ENCODE measurements at places on chromosomes 2 and 18.
A peak's percentile ranks its signal among the peaks of the same experiment; 100 is the strongest.

- DNase-seq: no peak
These were observed 248.4 kb downstream of the HDAC4 start for GRCh38 chr2:239152239-239152915.

GRCh38 chr18:41936471-41937134 lies 18.4 kb upstream of the PIK3C3 start:
- DNase-seq: no peak

DNA sequence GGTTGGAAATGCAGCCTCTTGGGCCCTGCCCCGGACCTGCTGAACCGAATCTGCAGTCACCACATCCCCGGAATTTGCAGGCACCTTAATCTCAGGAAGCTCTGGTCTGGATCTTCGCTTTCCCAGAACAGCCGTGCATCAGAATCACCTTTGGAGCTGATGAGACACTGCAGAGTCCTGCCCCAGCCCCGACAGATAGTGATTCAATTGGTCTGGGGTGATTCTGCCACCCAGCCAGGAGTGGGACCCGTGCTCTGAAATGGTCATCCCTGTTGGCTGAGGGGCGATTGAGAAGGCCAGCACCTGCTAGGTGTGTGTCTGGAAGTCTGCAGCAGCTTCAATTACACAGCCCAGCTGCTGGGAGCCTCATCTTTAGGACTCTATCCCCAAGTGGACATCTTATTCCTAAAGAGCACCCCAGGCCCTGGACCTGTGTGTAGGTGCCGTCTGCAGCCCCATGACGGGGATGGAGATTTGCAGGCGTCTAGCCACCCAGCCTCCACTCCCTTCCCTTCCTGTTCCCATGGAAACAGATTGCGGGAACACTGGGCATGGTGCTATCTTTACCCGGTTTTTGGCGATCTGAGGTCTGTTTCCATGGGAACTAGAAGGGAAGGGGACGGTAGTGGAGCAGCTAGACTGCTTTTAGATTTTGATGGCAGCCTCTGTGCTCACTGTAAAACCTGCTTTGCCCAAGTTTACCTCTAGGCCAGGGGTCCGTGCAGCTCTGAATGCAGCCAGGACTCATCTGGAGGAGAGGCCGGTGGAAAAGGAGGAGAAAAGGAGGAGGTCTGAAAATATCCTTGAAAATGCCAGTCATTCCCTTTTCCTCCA lies 156.1 kb downstream of the LDLRAD4 start:
- peak; percentile 66 for DNase-seq

- DNase-seq: no peak
These were observed 9.9 kb upstream of the COL6A3 start for GRCh38 chr2:237423891-237424290.

GRCh38 chr2:198441901-198442300 lies 637.5 kb downstream of the PLCL1 start:
- DNase-seq: no peak

DNA sequence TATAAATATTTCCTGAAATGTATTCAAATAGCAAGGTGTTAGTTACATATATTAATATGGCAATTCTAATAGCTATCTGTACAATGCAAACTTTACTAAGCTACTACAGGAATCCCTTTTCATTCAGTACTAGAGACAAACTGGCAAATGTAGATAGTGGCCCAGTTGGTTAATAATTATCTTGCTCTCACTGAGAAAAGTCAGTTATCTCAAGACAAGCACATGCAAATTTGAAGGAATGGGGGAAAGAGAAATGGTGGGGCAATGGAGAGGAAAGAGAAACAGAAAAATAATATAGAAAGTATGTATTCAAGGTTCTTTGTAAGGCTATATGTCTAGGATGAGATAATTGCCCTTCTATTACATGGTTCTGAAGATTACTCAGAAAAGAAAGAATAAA lies 280.0 kb downstream of the FIGN start:
- DNase-seq: no peak

DNA sequence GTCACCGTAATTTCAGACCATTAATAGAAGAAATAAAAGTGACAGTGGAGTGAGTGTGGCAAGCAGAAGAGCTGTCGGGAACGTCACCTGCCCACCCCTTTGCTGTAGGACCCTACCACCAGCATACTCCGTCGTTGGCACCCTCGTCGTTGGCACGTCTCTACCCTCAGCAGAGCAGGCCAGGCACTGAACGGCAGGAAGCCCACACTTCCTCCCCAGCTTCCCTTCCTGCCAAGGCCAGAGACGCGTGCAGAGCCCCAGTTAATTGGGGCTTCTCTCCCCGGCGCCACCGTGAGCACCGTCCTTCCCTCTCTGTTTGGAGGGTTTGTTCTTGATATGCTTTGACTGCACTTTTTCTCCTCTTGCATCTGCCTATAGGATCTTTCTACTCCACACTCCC lies 27.0 kb upstream of the NFATC1 start:
- no peak for DNase-seq

DNA sequence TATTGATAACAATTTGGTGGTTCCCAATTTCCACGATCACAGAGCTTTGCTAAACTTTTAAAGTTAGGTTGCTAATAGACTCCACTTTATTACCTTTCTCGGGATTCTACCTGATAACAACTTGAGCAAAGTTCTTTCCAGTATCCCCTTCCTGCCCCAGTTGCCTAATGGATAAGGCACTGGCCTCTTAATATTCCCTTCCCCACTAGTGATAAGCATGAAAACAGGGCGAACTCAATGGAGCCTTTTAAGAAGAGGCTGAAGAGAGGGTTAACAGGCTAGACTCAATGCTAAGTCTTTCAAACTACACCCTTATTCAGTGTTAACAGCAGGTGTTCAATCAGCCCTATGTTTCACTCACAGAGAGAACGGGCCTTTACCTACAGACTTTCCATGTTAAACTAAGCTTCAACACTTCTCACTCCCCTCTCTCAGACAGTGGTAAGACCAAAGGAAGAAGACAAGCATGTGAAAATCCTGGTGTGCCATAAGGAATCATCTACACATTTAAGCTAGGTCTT lies 75.8 kb downstream of the ANKRD44 start:
- DNase-seq: no peak

GRCh38 chr2:56811401-56811800 lies 627.6 kb downstream of the CCDC85A start:
- DNase-seq: no peak

GRCh38 chr2:33903215-33903614 lies 304.1 kb upstream of the FAM98A start:
- no peak for DNase-seq

DNA sequence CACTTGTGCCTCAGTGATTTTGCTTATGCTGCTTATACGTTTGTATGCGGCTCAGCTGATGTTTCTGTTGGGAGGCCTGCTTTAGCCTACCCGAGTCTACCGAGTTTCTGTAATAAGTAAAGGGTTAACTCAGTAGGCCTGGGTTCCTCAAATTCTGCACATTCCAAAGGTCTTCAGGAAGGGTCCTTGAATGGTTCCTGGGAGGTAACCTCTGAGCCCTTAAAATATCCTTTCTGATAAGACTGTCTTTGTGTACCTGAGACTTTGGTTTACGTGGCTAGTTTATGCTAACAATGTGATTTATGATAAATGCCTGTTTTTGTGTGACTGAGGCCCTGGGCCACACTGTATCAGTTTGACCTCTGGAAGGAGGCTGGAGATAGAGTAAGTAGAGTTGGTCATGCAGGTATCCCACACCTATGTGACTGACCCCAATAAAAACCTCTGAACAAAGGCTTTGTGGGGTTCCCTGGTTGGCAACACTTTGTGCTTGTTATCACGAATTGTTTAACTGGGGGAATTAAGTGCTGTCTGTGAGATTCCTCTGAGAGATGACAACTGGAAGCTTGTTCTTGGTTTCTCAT lies 18.9 kb upstream of the PNPT1 start:
- DNase-seq: no peak

- no peak for DNase-seq
These were observed 39.0 kb downstream of the TBC1D8 start for GRCh38 chr2:101111917-101112771.

- no peak for DNase-seq
These were observed 45.6 kb upstream of the PCBP1 start for GRCh38 chr2:70041663-70042062.

GRCh38 chr2:207632575-207633493 lies 7.6 kb upstream of the METTL21A start:
- DNase-seq: no peak

- DNase-seq: no peak
These were observed 154.1 kb upstream of the ZNF804A start for GRCh38 chr2:184444217-184444616.

GRCh38 chr2:221133941-221134340 lies 438.2 kb downstream of the EPHA4 start:
- DNase-seq: no peak

DNA sequence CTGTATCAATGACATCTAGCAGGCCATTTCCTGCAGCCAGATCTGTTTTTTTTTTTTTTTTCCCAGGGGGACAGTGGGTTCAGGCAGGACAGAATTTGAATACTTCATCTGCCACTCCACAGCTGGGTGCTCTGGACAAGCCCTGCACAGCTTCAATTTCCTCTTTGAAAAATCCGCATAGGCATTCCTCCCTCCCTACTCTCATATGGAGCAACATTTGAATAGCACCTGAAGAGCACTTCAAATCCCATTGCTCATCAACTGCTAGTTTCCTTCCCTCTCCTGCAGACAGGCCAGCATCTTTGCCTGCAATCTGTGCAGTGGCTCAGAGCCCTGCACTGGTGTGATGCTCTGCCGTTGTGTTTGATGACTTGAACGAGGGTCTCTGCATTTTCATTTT lies 326.3 kb downstream of the TSN start:
- DNase-seq: no peak

- DNase-seq: no peak
These were observed 140.5 kb upstream of the PELI1 start for GRCh38 chr2:64284751-64285150.

GRCh38 chr18:26479065-26479680 lies 69.2 kb downstream of the KCTD1 start:
- peak; percentile 13 for DNase-seq

DNA sequence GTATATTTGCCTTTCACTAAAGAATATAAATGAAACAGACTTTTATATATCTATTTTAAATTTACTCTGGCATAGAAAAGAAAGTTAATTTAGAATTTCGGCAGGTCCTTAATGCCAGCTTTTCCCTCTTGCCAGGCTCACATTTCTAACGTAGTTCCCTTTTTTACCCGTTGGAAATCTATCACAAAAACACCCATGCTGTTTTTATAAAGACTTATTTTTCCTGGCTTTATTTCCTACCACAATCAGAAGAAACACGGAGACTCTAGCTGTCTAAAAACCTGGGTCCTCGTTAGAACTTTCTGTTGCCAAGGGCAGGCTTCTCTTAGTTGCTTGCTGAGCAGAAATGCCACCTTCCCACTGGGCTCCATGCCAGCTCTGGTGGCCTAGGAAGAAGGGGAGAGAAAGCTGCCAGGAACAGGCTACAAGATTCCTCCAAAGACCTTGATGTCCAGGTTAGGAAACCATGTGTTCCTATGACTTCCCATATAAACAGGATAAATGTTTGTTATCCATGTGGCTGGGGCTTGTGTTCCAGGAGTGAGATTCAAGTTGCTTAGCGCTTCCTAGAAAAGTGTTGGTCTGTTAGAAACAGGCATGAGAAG lies 17.8 kb upstream of the TMEM18 start:
- no peak for DNase-seq

DNA sequence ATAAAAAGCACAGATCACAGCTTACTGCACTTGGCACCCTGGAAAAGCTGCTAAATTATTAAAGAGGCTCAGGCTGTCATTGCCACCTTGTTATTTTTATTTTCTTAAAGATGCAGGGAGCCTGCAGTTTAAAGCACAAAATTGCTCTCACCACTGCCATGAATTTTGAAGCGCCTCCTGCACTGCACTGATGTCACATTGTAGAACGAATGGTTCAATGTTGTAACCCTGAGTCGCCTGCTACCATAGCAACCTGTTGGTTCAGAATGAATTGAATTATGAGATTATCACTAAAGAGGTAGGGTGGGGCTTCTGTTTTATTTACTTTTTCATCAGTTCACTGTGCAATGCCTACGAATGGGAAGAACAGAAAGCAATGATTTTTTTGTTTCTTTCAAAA lies 16.5 kb downstream of the SCG2 start:
- no peak for DNase-seq

DNA sequence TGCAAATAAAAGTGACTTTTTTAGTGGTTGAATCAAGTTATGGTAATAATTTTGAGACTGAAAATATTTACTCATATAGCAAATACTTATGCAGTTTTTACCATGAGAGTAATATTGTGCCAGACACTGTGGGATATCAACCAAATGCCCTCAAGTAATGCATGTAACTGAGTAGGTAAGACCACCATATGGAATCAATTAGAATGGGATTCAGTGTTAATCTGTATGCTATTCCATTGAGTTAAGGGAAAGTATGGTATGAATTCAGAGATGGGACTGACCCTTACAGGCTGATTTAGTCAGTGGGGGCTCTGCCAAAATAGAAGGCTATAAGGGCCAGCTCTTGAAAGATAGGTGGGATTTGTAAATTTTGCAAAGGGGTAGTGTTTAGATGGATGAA lies 131.6 kb downstream of the CCDC85A start:
- DNase-seq: no peak

GRCh38 chr18:57439985-57440330 lies 4.8 kb downstream of the ONECUT2 start:
- peak; percentile 61 for DNase-seq

DNA sequence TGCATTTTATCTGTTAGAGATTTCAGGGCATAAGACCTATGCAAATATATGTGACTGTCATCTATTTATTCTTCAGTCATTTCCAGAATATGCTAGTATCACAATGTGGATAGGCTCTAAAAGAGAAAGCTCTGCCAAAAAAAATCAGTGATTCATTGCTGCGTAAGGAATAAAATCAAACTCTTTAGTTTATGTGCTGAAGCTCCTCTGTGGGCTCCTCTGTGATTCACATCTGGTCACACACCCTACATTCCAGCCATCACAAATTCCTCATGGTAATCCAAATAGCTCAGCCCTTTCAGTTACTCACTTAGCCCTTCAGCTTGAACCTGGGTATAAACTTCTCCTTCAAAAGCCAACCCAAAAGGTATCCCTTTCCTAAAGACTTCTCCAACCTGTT lies 21.4 kb downstream of the DLGAP1 start:
- no peak for DNase-seq
